NCI-H446 treated with DMSO at 0.1 percent for 48 hours (cell line): ENCODE measurements at places on chromosomes 7 and 10.

DNA sequence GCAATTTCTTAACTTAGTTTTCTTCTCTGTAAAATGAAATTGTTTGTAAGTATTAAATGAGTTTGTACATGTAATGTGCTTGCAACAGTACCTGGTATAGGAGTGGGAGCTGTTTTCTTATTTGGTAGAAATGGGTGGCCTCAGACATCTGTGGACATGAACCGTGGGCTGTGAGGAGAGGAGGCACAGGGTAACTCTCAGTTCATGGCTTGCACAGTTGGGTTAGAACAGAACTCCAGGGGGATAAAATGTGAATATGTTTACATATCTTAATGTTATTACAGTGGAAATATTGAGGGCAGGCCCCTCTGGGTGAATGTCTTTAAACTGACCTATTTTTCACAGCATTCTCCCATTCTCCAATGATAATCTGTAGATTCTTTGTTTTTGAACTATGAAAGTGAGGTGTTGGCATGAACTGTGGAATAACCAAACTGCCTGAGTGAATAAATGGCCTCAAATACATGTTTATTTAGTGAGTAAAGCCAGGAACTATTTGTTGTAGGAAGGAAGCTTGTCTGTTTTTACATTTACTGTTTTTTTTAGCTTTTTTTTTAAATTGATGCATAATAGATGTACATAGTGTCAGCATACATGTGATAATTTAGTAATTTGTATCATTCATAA lies 2.6 kb downstream of the ABCA13 start:
- DNase-seq: no peak

GRCh38 chr7:101159696-101160674 lies 5.4 kb downstream of the VGF start:
- DNase-seq: no peak

DNA sequence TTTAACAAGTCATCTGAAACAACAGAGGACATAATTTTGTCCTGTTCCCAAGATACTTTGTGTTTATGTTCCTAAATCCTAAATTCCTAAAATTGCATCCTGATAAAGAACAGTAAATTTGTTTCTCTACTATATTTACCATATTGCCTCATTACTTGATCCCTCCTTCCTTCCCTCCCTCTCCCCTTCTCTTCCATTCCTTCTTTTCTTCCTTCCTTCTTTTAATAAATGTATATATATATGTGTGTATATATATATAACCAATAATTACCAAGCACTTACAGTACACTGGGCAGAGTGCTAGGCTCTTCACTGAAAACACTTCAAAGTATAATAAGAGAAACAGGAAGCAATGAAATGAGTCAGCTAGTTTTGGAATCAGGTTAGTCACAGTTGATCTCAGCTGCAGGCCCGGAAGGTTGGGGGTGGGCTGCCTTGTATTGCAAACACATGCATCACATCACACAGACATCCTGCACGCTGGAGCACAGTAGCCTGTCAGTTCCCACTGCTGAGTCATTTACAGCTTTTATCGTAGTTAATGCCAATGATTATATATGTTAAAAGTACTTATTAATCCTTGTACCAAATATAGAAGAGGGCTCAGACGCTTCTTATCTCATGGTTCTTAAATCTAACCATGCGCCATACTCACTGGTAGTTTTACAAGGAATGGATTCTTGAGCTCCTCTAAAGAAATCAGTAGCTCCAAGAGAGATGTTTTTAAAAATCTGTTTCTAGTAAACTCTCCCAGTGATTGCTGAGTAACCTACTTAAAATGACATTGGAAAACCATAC lies 551.7 kb downstream of the GRM8 start:
- DNase-seq: no peak

GRCh38 chr7:126185959-126186580 lies 1066.7 kb downstream of the GRM8 start:
- DNase-seq: no peak

GRCh38 chr7:120985130-120985758 lies 3.3 kb upstream of the CPED1 start:
- DNase-seq: no peak

DNA sequence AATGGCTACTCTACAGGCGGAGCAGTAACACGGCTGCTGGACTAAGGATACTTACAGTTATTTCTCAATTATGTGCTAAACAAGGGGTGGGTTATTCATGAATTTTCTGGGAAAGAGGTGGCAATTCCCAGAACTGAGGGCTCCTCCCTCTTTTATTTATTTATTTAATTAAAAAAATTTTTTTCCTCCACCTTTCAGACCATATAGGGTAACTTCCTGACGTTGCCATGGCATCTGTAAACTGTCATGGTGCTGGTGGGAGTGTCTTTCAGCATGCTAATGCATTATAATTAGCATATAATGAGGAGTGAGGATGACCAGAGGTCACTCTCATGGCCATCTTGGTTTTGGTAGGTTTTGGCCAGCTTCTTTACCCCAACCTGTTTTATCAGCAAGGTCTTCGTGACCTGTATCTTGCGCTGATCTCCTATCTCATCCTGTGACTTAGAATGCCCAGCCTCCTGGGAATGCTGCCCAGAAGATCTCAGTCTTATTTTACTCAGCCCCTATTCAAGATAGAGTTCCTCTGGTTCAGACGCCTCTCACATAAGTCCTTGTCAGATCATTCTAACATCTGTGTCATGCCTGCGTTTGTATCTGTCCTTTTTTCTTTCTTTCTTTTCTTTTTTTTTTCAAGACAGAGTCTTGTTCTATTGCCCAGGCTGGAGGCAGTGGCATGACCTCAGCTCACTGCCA lies 15.9 kb upstream of the STOX1 start:
- no peak for DNase-seq

- peak; percentile 60 for DNase-seq
Observed at GRCh38 chr7:8035647-8036518, 67.3 kb downstream of the GLCCI1 start.

DNA sequence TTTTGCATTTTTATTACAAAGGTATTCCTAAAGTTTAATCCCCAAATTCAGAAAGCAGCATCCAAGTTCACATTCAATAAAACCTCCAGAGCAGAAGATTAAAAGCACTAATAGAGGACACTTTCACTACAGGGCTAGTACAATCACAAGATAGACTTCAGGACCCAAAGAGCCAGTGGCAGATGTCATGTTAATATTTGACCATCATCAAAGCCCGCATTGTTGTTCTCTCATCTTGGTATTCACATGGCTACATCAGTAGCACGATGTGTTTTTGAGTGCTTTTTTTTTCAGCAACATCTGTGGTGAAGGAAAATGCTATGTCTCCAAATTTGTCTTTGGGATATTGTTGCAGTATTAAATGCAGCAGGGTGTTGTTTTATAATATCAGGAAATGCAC lies 134.3 kb downstream of the ARL4A start:
- no peak for DNase-seq

DNA sequence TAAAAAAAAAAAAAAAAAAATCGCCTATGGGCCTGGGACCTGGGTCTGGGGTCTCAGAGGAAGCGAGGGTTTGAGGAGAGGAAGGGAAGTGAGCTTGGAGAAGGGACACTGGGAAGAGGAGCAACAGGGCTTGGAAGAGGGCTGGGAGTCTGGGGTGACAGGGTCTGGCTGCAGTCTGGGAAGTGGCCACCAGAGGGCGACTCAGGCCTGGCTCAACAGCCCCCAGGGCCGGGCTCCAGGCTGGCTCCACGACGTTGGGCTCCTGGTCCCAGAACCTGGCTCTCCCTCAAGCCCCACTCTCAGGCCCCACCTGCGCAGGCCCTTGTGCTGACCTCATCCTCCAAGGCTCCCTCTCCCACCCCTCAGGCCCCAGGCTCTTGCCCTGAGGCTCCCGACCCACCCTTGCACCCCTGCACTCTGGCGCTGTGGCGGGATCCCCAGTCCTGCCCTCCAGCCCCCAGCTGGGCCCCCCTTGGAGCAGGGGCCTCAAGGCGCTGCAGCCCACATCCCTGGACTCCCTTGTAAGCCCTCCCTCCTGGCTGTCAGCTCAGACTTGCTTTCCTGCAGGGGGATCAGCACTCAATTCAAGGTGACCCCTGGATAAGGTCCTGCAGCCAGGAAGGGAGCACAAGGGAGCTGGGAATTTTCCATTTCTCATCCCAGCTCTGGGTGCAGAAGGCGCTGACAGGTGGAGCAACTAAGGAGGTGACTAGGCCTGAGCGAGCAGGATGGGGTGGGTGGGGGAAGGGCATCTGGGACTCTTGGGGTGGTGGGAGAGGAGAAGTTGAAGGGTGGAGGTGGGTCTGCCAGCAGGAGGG lies 5.4 kb upstream of the SPACDR start:
- peak; percentile 10 for DNase-seq

DNA sequence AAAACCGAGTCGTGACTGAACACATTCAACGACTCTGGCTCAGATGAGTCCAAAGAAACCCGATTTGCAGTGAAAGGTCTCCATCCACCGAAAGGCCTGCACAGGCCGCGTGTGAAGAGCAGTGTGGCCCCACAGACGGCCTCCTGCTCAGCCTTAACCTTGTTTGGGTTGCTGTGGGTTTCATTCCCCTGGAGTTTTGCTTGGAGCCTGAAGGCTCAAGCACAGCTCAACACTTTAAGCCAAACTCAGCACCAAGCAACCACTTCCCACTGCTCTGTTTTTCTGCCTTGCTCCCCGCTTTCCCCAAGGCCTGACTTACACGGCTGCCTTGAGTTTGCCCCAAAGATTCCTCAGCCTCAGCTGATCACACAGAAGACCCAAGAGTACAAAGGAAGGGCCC lies 398.2 kb upstream of the NFE2L3 start:
- DNase-seq: no peak

DNA sequence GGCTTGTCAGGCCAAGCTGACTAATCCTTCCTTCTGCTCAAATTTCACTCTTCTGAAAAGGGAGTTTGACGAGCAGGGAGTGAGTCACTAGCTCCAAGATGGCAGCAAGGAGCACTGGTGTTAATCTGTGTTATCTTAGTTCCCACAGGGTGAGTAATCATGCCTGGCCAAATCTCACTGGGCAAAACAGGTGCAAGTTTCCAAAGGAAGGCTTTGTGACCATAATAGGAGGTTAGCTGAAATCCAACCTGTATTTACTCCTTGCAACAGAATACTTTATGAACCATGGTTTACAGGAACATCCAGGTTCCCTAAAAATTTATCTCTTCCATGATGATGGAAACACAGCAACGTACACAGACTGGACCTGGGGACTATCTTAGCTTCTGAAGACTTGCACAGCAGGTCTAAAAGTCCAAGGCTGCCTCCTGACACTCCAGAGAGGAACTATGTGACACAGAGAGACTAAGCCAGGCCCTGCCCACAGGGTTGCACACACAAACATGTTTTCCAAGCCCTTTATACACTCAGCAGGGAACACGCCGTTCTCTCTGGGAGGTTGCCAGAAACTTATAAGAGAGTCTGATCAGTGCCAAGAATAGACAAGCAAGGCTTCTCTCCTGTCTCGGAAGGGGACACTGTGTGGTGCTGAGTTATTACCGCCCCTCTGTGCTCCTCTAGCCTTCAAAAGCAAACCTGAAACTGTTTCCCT lies 46.3 kb downstream of the PDK4 start:
- DNase-seq: no peak

DNA sequence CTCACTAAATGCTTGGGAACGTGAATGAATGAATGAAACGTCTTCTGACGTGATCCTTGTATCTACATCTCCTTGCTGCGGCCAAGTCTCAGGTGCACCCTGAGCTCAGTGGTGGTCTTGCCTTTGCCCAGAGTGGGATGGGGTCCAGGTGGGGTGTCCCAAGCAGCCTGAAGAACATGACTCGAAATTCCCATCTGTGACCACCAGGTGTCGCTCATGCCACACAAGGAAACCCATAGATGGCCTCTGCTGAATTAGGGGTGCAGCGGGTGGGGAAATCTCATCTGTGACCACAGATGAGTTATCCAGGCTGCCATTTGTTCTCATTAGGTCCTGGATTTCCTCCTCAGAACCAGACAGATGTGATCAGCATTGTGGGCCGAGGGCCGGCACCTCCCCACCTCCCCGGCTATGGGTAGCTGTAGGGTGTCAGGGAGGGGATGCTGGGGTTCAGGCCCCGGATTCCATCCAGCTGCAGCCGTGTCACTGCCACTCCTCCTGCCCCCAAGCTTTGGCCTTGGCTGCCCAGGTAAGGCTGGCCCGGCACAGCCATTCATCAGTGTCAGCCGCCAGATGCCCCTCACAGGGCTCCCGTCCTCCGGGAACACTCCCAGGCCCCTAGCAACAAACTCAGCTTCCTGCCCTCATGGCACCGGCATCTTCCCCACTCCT lies 21.0 kb upstream of the GNA12 start:
- no peak for DNase-seq

DNA sequence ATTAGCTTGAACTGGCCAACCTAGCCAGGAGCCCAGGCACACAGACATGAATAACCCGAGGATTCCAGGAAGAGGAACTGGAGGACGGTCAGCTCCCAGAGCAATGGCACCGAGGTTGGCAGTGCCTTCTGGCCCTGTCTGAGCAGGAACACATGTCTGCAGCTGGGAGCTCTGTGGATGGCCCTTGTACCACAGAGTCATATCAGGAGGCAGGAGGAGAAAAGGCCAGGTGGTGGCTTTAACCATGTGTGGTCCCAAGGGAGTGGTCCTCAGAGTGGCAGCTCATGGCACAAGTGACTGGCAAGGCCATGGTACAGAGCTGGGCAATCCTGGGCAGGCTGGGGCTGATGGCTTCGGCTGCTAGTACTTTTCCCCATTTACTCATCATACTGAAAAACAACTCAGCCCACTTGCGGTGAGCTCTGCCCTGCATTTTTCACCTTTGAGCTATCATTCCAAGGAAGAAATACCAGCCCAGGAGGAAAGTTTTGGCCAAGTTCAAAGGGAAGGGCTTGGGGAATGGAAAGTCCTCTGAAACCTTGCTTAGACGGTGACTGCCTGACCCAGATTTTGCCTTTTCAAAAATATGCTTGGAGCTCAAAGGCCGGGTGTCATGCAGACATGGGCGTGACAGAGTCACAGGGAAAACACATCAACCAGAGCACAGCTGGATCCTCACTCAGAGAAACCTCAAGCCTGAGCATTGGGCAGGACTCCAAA lies 25.7 kb upstream of the LOXL4 start:
- no peak for DNase-seq

DNA sequence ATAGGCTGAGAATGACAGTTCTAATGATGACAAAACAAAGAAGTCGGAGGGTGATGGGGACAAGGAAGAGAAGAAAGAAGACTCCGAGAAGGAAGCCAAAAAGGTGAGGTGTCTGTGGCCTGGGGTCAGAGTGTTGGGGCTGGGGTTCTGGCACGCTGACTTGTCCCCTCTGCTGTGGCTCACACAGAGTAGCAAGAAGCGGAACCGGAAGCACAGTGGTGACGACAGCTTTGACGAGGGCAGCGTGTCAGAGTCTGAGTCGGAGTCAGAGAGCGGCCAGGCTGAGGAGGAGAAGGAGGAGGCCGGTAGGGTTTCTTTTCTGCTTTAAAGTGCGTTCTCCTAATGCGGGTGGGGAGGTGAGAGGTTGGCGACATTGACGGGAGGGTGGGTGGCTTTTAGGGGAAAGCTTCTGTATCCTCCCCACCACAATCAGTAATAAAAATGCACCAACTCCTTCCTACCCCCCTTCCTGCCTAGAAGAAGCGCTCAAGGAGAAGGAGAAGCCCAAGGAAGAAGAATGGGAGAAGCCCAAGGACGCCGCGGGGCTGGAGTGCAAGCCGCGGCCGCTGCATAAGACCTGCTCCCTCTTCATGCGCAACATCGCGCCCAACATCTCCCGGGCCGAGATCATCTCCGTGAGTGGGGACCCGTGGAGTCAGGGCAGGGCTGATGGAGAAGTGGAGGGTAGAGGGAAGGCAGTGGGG lies 4.6 kb downstream of the UFSP1 start:
- DNase-seq: no peak

- no peak for DNase-seq
Observed at GRCh38 chr7:131047651-131048304, 279.9 kb upstream of the MKLN1 start.
